ENCODE measurements at places on chromosomes 3 and 15.

DNA sequence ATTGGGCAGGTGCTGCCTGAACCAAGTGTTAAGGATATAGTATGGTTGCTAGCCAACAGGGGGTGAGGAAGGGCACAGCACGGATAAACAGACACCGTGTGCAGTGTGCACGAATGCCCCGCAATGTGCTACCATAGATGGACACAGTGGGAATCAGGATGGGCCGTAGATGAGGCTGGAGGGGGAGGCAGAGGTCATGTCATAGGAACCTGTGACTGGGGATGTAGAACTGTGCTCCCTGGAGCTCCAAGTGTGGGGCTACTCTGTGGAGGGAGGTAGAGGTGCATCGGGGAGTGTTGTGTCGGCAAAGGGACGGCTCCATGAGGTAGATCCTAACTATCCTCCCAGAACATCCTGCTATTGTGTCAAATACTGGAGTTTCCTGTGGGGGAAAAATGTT is 102.5 kb downstream of the TNIK start:
- no peak for DNase-seq

DNA sequence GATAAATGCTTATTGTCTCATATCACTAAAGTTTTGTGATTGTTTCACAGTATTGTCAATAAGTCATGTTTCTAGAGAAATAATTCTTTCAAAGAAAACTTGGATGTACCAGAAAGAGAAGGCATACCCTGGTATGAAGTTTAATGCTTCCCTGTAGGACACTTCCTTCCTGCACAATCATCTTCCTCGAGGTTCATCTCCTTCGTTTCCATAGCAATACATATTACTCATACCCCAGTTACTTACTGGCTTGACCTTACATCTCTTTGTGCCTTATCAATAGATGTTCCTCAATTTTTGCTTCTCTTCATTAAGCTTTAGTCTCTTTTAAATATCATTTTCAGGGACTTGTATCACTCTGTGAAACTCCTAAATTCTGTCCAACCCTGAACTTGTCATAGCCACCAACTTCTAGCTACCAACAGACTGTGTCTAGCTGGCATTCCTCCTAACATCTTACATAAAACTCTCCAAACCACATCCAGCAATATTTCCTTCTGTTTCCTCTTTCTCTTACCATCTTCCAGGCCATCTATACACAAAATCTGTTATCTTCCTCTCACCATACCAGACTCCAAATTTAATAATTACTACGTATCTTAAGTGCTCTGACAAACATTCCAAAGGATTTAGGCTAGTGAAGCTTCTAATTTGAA is 134.3 kb downstream of the GADL1 start:
- no peak for DNase-seq

- no peak for DNase-seq
These were observed 30.4 kb downstream of the TMEM212 start for GRCh38 chr3:171873580-171873979.

- DNase-seq = no peak
These were observed 62.2 kb upstream of the ALCAM start for GRCh38 chr3:105304487-105304886.

DNA sequence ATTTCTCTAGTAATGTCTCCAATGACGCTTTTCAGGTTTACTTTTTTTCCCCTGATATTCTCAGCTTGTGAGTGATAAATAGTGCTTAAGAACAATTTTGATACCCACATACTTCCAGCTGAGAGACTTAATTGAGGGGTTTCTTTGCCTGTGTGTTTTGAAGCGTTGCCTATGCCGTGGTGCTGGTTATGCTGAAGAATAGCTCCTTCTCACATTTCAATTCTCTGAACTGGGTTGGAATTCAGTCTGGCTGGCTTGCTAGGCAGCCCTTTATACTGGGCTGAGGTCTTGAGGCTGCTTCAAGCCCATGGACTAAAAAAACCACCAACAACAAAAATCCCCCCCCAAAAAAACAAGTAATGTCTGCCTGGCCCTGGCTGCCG is 87.4 kb downstream of the CHST2 start:
- no peak for DNase-seq

GRCh38 chr3:123352134-123352554 is 96.7 kb downstream of the ADCY5 start:
- no peak for DNase-seq

- no peak for DNase-seq
These were observed 1.9 kb downstream of the PAK6 start for GRCh38 chr15:40240619-40241221.

DNA sequence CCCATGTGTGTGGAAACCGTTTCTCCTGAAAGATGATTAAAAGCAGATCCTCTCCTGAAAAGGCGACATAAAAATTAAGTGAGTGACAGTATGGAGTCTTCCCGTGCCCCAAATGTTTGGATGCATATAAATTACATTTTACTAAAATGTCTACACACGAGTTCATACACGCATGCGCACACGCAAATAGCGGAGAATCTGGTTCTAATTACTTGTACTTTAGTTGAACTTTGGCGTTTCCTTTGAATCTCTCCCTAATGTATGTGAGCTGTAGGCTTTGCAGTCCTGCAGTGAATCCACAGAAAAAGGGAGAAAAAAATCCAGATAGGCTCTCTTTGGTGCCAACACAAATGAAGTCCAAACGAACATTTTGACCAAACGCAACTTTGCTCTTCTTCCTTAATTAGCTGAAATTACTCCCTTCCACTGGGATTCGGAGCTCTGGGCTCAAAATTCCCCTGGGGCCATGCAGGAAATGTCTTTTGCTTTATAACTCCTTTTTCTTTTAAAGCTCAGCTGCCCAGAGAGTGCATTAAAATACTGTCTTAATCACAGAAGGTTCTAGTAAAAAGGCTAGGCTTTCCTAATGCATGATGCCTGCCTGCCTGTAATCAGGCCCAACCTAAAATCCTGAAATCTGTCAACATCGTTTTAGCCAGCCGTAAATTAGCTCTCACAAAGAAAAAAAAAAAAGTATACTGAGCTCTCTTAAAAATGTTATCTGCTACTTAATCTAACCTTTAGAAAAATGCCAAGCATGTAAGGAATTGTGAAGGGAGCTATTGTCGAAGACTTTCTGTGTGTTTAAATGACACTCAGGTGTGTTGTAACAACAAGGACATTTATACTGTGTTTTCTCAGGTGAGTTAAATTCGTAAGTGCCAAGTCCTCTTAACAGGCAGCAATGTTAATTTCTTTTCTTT is 26.2 kb downstream of the RARB start:
- DNase-seq = no peak

GRCh38 chr3:171049861-171050444 is 23.4 kb upstream of the SLC2A2 start:
- DNase-seq = no peak

GRCh38 chr3:43503067-43503728 is 118.6 kb downstream of the ANO10 start:
- DNase-seq = no peak

DNA sequence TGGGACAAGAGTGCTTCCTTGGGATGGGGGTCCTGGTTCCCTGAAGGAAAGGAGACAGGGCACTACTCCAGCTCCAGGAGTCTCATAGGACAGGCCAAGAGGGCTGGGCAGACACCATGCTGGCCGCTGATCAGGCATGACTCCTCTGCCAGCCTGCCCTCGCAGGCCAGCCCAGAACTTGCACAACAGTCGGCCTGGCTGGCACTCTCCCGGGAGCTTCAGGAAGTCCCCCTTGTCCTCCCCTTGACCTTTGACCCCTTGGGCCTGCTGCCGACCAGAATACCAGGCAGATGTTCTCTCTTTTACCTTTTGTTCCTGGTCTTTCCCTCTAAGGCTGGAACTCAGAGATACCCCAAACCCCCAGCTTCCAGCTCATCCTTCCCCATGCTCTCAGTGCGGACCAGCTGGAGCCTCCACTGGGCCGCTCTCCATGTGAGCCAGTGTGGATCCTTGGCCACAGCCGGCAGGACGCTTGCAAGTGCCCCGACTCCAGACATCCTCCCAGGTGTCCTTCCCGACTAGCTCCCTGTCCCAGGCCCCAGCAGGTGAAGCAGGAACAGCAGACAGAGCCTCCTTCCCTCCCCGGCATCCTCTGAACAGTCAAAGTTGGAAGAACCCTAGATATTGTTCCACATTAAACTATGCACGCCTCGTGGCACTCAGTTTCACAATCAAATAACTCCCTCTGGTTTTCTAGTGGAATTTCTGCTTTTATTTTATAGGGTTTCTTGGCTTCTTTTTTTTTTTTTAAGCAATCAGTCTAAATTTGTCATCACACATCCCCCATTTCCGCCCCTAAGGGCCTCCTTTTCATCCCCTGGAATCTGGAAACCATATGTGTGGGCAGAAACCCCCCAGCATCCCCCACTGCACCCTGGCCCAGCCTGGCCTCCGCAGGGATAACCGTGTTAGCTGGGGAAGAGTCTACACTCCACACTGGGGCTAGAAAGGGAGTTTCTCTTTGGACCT is 15.7 kb downstream of the VPS18 start:
- no peak for DNase-seq

DNA sequence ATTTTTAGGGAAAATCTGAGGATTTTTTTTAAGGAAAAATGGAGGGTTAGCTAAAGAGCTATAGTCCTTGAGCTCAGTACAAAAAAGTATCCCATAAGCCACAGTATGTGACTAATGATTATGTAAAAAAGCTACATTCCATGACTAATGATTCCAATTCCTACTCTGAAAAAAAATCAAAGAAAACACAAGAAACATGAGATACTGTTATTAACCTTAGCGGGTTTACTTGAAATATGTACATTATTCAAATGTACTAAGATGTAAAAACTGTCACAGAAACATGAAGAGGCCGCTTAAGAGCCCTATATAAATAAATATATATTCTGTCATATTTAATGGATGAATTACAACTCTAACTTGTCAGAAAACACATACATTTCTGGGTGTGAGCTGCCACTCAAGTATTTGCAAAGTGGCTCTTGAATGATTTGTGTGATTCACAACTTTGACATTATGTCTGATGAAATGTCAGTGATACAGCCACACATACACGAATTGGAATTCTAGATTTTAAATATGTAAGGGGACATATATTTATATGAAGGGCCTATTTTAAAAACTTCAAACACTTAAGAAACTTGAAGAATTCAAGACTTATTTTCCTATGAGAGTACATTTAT is 518.7 kb upstream of the SUCLG2 start:
- DNase-seq = no peak

DNA sequence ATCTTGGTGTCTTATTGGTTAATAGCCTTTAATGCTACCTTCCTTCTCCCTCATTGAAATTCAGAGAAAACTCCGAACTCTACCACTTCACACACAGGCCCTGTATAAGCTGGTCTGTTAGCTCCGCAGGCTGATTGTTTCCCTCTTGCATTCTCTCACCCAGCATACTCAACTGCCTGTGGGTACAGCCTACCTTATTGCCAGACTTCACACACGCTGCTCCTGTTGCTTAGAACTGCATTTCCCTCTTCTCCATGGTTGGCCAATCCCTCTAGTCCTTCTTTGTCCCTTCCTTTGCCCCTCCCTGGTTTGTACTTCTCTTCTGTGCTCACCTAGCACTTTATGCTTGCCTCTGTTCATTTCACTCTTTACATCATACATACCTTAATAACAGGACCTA is 92.9 kb upstream of the PRTG start:
- DNase-seq = no peak

DNA sequence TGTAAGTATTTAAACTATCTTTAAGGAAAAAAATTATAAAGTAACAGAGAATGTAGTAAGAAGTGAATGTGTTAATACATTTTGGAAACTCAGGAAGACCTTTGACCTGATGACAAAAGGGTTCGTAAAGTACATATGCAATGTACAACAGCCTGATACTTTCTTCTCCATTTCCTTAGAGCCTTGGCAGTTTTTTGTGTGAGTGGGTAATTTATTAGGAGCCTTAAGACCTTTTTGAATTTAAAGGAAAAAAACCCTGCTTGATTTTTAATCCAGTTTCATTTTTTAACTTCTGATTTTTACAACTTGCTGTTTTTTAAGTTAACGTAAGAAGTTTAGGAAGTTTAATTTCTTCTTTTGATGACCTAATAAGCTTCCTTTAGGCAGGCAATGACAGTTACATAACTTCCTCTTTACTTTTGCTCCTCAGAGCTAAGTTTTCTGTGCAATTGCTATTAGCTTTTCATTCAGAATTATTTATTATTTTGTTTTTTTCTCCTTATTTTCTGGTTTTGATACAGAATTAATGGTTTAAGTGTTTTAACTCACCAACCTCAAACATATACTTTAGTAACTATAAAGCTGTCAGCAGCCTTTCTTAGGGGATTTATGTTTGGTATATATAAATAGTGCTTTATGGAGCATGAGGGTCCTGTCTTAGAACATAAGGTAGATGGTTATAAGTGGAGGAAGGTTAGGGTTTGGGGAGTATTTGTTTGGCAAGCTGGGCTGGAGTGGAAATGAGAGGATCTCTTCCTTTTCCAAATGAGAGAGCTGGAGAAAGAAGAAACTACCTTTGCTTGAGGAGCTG is 35.2 kb downstream of the ARMC8 start:
- no peak for DNase-seq

- DNase-seq = no peak
These were observed 18.2 kb downstream of the PFKFB4 start for GRCh38 chr3:48538451-48538850.

GRCh38 chr3:47605652-47606051 is 27.0 kb upstream of the CSPG5 start:
- DNase-seq = no peak

DNA sequence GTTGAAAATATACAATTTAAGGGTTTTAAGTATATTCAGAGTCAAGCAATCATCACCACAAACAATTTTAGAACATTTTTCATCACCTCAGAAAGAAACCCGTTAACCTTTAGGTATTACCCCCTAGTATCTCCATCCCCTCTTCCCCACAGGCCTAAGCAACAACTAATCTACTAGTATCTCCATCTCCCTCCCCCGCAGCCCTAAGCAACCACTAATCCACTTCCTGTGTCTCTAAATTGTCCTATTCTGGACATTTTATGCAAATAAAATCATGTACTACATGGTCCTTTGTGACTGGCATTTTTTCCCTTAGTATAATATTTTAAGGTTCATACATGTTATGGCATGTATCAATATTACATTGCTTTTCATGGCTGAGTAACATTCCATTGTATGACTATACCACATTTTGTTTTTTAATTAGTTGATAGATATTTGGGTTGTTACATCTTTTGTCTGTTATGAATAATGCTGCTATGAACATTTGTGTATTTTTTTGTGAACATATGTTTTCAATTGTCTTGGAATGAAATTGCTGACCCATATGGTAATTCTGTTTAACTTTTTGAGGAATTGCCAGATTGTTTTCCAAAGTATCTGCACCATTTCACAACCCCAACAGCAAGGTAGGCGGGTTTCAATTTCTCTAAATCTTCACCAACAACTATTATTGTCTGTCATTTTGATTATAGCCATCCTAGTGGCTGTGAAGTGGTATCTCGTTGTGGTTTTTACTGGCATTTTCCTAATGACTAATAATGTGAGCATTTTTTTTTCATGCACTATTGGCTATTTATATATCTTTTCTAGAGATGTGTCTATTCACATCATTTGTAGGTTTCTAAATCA is 215.6 kb upstream of the CD96 start:
- no peak for DNase-seq

DNA sequence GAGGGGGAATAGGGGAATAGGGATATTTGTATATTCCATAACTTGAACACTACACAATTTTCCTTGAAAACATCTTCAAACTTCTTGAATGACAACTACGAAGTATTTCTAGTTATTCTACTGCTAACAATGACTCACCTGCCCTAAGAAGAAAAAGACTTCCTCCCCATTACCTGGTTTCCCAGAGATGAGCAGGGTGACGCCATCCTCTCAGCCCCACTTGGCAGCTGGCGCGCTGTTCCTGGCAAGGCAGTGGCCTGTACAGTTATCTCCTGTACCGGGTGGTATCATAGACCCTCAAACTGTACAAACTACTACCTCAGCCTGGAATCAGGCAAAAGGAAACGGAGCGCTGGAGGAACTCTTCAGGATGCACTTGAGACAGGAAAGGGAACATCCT is 10.4 kb downstream of the WDR82 start:
- DNase-seq = peak; percentile 48

- no peak for DNase-seq
These were observed 116.0 kb upstream of the MRPS22 start for GRCh38 chr3:139227827-139228226.

All from activated T-helper 1 cell treated with anti-CD3 and anti-CD28 coated beads, Interleukin-2, amount 50 U/mL, for 16 hours (primary cell).